SW 1271 (cell line): ENCODE measurements at places on chromosomes 5 and 9.

DNA sequence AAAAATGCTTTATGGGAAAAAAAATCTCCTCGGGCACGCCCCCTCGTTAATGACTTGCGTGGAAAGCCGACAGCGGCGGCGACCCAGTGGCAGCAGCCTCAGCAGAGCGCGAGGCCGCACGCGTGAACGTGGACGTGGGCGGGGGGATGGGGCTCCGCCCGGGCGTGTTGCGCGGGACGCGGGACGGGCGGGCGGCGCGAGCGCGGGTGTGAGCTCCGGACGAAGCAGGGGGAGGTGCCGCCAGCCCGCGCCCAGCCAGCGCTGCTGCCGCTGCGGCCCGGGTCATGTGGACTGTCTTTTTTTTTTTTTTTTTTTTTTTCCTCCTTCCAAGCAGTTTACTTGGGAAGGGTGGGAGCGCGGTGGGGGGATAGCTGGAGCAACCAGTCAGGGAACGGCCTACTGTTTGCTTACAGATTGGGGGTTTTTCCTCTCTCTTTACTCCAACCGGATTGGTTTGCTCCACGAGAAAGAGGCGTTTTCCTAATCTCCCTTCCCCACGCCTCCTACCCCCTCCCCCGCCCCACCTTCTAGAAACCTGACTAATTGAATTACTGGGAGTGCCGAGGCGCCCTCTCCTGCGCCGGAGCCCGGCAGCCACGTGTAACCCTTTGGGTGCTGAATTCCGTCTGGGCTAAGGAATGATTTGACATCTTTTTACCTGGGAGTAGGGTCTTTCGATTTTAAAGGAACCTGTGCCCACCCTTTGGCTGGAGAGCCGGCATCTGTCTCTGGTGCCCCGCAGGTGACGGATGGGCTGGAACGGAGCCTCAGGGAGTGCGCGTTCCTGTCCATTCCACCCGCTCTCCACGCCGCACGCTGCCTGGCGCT is 1.7 kb upstream of the EFNA5 start:
- DNase-seq = peak; percentile 99

DNA sequence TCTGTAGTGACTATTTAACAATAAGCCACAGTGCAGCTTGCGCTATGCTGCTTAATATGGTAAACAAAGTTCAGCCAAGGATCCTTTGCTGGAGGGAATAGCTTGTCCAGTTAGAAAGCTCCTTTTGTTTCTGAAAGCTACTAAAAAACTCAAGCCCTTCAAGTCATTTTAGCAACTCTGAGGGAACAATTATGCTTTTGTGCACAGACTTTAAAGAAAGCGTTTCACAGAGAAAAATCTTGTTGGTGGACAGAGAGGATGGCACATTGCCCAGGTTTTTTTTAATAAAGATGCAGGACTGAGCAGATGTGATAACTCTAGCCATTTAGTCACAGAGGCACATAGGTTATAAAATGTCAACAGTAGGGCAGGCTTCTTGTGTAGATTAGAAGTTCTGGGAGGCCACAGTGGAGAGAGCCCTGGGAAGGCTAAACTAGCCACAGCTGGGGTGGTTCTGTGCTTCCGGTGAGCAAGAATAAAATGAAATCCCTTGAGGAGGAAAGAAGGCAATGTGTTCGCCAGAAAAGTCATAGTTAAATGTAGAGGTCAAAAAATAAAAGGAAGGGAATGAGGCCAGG is 63.4 kb downstream of the ALDH7A1 start:
- no peak for DNase-seq

DNA sequence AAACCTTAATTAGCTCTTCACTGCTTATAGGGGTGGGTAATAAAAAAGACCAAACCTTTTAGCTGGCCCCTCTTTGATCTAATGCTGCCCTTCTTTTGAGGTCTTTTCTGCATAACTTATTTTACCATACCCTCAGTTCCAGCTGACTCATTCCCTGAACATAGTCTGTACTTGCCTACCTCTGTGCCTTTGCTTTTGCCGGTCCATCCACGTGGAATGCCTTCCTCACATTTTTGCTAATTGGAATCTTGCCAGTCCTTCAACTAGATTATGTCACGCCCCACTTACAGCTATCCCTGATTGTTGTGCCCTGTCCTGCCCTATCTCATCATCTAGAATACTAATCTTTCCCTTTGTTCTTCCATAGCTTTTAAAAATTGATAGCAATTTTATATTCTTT is 44.2 kb downstream of the FAF2 start:
- DNase-seq = no peak

DNA sequence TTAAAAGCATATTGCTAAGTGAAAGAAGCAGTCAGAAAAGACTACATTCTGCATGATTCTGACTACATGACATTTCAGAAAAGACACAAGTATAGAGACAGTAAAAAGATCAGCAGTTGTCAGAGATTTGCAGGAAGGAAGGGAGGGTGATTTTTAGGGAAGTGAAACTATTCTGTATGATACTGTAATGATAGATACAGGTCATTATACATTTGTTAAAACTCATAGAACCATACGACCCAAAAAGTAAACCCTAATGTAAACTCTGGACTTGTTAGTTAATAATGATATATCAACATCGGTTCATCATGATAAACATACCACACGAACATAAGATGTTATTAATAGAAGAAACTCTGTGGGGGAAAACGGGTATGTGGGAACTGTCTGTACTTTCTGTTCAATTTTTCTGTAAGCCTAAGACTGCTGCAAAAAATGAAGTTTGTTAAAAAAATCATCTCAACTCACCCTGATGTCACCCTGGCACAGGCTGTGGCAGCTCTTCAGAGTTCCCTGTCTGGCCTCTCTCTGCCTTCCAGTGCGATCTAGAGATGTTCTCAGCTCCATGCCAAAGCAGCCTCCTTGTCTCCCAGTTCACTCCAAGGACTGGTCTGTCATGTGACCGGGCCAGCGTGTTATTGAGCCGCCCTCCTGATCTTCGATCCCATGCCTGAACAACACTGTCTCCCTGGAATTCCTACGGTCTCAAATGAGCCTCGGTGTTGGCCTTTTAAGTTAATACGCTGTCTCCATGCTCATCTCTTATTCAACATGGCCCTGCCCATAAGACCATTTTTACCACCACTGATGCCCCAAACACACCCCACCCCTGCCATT is 35.4 kb downstream of the PRLR start:
- DNase-seq = no peak

DNA sequence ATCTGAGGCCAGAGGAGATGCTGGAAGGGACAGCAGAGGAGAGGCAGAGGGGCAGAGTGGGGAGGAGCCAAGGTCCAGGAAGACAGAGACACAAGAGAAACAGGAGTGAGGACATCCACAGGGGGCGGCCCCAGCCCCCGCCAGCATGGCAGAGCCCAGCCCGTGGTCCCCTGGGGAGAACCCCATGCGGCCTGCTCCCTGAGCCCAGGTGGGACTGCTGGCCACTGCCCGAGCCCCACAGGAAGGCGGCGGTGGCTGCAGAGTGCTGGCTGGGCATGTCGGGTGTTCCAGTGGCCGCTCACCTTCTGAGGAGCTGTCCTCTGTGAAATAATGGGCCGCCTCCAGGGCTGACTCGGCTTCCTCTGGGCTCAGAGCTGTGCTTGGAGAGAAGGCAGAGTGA is 8.9 kb upstream of the MRNIP start:
- no peak for DNase-seq

DNA sequence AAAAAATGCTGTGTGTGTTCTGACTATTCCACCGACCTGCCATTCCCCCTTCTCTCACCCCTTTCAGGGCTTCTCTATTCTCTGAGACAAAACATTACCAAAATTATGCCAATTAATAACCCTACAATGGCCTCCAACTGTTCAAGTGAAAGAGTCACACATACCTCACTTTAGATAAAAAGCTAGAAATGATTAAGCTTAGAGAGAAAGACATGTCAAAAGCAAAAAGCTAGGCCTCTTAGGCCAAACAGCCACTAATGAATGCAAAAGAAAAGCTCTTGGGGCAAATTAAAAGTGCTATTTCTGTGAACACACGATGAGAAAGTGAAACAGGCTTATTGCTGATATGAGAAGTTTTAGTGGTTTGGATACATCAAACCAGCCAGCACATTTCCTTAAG is 279.6 kb upstream of the GRAMD2B start:
- DNase-seq = no peak

DNA sequence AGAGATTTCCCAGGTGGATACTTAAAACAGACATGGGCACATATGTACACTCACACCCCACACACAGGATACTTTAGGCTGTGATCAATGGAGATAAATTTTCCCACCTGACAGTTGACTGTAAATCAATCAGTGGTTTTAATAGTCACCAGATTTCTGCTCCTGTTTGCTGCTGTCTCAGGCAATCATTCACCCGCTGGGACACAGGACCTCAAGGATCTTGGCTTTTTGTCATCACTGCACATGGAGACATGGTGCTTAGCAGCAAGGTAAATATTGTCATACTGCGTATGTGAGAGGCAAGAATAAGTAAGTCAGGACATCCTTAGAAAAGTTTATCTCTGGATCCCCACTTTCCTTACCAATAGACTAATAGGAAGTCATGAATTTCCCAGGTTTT is 60.8 kb upstream of the KLF9 start:
- no peak for DNase-seq

- no peak for DNase-seq
Measured at GRCh38 chr5:153624451-153624765, 133.9 kb downstream of the GRIA1 start.

DNA sequence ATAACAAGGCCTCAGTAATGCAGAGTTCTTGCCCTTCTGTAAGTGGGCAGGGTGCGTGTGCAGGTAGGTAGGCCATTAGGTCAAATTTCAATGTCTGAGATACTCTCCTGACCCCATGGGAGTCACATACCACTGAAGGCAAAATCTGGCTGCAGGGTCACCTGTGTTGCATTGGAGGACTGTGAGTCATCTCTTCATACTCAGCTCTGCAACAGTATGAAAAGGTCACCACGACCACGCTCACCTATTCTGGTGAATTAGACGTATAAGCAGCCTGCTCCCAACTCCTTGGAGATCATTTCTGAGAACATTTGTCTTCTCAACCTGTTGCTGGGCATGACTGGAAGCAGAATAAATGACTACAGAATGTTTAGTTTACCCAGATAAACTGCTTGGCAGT is 599.8 kb downstream of the PDE4D start:
- no peak for DNase-seq

GRCh38 chr9:2967766-2968165 is 123.9 kb upstream of the PUM3 start:
- no peak for DNase-seq

- no peak for DNase-seq
Measured at GRCh38 chr9:134358662-134359319, 32.5 kb downstream of the RXRA start.

GRCh38 chr9:94083384-94083783 is 880 bp upstream of the PTPDC1 start:
- no peak for DNase-seq

DNA sequence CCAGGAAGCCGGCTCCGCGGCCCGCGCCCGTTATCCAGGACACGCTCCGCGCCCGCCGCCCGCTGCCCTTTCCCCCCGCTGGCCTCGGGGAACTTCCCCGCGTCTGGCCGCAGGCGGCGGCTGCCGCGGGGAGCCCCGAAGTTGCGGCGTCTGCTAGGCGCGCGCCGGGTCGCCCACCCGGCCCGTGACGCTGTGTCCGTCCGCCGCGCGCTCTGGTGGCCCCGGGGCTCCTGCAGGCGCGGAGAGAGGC is 621 bp upstream of the GCNT4 start:
- DNase-seq = no peak

- no peak for DNase-seq
Measured at GRCh38 chr5:14669975-14670374, 5.5 kb downstream of the OTULIN start.

- DNase-seq = no peak
Measured at GRCh38 chr5:179812135-179812825, 5.6 kb upstream of the MGAT4B start.

DNA sequence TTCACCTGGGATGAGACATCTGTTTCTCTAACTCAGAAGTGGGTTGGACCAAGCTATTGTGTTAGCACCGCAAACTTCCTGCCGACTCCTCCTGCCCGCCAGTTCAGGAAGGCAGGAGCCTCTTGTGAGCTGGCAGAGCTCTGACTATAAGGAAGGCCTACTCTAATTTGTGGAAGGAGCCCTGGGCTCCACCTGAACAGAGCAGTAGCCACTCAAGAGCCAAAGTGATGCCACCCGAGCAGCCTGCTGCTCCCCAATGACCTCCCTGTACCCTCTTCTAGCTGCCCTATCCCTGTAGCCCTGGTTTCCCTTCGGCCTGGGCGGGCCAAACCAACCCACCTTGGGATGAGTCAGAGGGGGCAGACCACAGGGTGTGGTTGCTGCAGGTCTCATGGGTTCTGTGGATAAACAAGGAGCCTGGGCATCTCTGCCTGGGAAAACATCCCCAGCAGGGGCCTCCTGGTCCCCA is 81.6 kb downstream of the PSD2 start:
- no peak for DNase-seq

- no peak for DNase-seq
Measured at GRCh38 chr9:127056446-127056845, 66.0 kb downstream of the ANGPTL2 start.

GRCh38 chr5:178649580-178649979 is 22.7 kb upstream of the CLK4 start:
- DNase-seq = no peak

- DNase-seq = no peak
Measured at GRCh38 chr5:167821151-167821550, 470.3 kb upstream of the WWC1 start.

DNA sequence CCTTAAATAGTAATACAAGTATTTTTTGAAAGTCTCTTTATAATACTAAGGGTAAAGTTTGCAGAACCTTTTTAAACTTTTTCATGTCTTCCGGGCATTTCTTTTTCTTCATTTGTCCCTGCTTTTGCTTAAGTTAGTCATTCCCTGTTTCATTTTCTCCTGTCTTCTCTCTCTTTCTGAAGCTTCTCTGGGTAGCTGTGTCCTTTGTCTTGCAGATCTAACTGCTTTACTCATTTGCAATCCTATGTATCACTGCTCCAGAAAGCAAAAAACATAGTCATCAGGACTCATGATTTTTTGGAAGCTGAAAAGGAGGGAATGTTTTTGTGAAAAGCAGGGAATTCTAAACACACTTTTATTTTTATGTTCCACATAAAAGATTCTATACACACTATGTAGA is 301.7 kb downstream of the MRPS30 start:
- DNase-seq = no peak

DNA sequence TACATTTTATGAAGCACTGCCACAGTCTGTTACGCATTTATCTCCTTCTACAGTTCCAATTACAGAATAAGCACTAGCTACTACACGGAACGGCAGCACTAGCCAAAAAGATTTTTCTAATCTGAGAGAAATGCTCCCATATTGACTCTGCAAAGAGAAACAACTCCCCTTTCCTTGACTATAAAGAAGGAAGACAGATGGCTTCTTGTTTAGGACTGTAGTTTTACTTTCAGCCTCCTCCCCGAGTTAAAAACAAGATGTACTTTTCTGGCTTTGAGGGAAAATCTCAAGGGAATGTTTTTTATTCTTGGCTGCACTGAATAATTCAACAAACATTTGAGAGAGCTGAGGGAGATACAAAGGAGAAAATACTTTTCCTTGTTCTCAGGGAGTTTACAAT is 1.9 kb upstream of the SLC44A1 start:
- no peak for DNase-seq

- DNase-seq = no peak
Measured at GRCh38 chr5:27353970-27354369, 315.6 kb upstream of the CDH9 start.

- DNase-seq = no peak
Measured at GRCh38 chr9:123483191-123483803, 127.3 kb downstream of the CRB2 start.
